Mesenteric fat pad (tissue), 1 donor: ENCODE measurements at places on chromosomes 5 and 9. TPM values are rescaled to one million over a fixed set of nuclear protein-coding genes. Genes with fewer than 3 reads are reported as not detected.

CKS2 gene
- 6.5 TPM for total RNA-seq

BHMT2 gene
- 60.6 TPM for total RNA-seq

MYMK gene
- not detected for total RNA-seq

INPP5E gene
- total RNA-seq = 11.4 TPM

ZBTB6 gene
- total RNA-seq = 4.8 TPM

PTGES gene
- total RNA-seq = 14.1 TPM

FLT4 gene
- 26.8 TPM for total RNA-seq

EQTN gene
- not detected for total RNA-seq

DNA sequence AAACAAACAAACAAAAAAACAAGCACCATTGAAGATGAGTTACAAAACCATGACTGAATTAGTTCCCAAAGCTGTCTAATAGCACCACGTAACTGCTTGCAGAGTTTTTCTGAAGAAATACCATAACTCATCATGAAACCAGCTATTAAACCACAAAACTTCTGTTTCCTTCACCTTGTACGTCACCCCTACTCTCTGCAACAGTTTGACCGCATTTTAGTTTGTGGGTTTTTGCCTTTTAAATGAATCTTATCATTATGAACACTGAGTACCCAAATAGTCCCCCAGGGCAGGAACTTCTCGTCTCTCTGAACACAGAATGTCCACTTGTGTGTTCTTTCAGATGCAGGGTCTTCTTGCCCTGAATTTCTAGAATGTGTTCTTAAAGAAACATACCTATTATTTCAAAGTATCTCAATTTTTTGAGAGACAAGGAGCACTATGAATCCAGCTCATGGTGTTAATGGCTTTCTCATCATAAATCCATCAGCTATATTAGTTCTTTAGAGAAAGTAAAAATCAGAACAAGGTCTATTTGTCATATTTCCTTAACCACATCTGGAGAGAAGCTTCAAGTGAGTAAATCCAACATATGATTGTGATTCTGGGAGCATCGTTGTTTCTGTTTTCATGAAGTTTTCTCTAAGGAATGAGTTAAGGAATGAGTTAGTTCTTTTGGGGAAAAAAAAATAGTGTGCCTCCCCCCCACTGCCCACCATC, 210.6 kb downstream of the AUH start:
- DNase-seq = no peak

DNA sequence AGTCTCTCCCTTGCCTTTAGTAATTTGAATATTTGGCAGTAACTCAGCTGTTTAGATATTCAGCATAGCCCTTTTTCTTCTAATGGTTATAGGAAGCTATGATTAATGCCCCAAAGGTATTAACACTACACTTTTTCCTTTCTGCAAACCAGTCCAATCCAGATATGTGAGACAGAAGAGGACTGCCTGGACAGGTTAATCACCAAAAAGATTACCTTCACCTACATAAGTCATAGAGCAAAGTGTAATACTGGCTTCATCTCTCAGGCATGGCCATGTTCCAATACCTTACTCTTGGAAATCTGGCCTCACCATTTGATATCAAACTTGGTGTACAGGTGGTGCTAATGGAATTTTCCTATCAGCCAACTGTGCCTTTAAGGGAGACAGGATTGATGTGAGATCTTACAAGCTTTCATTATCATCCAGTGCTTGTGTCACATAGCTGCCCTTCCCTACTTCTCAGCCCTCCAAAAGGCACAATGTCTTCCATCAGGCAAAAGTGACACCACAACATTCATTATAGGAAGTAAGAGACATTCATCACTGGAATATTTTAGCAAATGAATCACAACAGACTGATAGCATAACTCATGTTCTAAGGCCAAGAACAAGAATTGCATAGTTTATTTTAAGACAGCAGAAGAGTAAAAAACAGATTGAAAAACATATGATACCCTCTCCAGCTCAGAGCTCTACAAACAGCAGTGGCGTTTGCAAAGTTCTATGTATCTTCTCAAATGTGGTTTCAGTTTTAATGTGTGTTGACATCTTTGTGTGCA, 91.2 kb upstream of the PAM start:
- no peak for DNase-seq

- no peak for DNase-seq
Observed at GRCh38 chr5:77876316-77876715, 100.2 kb upstream of the TBCA start.

DNA sequence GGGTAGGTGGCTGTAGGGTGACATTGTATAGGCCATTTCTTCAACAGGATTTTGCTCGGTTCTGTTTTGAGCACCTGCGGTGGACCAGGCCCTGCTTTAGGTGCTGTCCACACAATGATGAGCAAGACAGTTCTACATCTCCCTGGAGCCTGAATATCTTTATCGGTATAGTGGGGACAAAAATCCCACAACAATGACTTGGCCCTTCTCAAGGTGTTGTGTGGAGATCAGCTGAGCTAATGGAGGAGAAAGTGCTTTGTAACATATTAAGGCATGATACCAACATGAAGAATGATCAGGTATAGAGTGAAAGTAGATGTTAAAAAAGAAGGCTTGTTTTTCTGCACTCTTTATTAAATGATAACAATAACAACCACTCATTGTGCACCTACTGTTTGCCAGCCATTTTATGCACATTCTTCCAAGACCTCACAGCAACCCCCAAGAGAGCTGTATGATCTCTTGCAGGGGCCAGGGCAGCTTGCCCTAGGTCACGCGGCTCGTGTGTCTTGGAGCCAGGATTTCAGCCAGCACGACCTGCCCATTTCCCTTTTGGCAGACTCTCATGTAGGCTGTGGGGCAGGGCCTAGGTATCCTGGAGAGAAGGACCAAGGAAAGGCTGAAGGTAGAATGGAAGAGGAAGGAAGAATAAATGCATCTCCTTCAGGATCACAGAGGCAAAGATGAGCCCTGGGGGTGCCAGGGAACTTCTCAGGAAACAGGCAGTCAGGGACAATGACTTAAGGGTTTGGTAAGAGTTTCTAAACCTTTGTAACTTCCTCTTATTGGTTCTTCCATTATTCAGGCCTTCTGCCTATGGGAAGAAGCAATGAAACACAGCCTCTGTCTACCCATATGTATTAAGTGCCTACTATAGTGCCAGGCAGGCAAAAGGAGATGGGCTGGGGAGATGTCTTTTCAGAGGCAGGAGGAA, 50.0 kb upstream of the PPARGC1B start:
- no peak for DNase-seq

- DNase-seq = no peak
Observed at GRCh38 chr9:75601280-75601679, 289.2 kb upstream of the PCSK5 start.

DNA sequence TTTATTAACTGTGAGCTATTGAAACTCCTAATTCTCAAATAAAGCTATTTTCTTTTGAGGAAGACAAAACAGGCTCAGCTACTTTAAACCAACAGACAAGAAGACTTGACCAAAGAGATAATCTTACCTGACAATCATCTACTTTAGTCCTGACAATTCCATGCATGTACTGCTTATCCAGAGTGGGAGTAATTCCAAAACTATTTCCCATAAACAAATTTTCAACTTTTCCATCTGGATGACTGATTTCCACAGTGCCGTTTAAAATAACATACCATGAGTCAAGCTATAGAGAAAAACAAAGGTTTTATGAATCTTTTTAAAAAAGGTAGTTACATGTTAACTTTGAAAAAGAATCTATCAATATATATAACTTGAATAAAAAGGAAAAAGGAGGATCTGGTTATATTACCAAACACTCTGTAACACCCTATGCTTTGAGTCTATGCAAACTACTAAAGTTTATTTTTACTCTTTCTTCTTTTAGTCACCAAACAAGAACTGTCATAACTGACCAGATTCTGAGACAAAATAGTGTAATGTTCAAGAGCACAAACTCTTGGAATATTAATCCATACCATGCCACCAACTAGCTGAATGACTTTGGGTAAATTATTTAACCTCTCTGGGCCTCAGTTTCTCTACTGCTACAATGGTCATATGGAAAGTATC, 129.7 kb downstream of the RAPGEF6 start:
- DNase-seq = no peak

DNA sequence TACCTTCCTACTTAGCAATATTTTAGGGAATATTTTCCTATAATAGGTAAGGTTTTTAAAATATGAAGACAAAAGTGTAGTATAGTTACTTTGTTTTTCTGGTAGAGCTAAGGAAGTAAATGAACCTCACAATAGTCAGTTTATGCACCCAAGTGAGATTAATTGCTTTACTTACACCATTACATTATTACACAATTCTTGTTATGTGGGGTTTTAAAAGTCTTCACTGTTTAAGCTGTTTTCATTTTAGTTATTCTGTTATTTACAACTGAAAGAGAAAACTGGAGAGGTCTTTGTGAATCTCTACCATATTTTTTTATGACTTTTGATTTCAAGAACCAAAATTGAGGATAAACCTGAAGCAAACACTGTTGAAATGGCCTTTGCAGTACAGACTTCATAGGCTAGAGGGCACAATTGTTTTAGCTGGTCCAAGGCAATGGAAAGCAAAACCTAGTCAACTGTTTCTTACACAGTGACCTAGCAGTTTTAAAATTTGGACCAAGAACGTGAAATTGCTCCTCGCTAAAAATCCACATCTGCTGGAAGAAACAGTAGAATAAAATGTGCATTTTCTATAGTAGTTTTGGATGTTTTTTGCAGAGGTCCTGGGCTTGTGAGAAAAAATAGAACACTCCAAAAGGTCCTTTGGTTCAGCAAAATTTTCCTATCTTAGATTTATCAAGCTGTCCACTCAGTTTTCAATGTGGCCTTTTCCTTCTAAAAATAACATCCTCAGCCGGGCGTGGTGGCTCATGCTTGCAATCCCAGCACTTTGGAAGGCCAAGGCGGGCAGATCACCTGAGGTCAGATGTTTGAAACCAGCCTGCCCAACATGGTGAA, 66.4 kb upstream of the FER start:
- DNase-seq = no peak

DNA sequence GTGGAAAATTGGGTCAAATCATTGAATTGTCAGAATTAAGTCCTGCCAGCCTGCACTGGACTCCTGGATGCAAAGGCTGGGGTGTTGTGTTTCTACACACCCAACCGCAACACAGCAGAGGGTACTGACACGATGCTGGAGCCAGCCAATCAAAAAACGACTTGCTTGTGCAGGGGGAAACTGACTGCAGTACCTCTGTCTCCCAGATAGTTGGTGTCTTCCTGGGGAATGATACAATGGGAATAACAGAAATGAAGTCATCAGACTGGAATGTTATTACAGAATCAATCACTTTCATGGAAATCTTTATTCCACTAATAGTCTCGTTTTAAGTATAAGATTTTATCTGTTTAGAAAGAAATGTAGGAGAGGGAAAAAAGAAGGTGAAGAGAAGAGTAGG, 330.3 kb downstream of the MLLT3 start:
- no peak for DNase-seq

- no peak for DNase-seq
Observed at GRCh38 chr5:58135571-58136335, 324.1 kb downstream of the PLK2 start.

GRCh38 chr5:78405829-78406750, 45.7 kb downstream of the SCAMP1 start:
- no peak for DNase-seq

GRCh38 chr9:122318284-122318683, 52.5 kb upstream of the PTGS1 start:
- no peak for DNase-seq

GRCh38 chr5:95053253-95053652, 231.6 kb downstream of the MCTP1 start:
- DNase-seq = no peak

GRCh38 chr5:174176511-174176910, 131.0 kb downstream of the NSG2 start:
- no peak for DNase-seq

DNA sequence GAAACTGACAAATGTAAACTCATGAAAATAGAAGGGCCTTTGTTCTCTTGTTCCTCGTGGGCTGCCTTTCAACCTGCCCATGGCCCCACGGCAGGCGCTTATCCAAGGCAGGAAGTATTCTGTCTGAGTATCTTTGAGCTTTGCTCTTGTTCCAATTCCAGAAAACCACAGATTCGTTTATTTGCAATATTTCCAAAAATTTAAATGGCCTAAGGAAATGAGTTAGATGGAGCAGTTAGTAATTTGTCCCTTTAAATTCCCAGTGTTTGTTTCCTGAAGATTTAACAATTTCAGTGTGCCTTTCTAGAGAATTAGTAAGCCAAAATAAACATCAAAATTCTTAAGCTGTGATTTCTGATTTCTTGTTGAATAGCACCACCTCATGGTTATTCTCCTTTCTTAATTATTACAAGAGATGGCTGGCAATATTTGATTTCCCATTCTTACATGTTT, 299.4 kb upstream of the RASA1 start:
- DNase-seq = no peak

GRCh38 chr9:87551772-87552217, 54.1 kb downstream of the DAPK1 start:
- DNase-seq = no peak

DNA sequence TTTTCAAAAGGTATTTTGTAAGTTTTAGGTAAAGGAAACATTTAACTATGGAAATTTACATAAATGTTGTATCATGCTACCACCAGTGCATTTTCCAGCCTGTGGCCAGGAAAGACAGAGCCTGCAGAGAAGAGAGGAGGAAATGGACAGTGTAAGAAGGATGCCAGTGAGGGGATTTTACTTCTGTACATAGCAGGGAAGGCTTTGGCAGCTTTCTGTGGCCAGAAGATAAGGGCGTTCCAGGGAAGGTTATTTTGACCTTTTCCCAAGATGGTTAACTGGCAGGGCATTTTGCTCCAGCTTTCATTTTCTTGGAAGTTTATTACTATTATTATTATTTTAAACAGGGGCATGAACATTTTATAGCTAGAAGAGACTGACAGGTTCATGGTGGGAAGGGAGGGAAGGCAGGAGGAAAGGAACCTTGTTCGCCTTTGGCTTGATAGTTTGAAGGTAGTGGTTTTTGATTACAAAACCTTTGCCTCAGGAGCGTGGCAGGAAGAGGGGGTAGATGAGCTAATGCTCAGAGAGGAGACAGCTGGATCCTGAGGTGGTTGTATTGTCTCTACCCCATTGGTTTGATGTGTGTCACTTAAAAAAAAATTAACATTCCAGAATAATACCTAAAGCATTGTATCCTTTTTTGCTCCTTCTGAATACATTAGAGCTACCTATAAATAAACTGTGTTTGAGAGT, 4.1 kb downstream of the ISOC1 start:
- no peak for DNase-seq

GRCh38 chr5:161344234-161344633, 202.3 kb downstream of the GABRB2 start:
- no peak for DNase-seq

GRCh38 chr9:136690104-136690805, 3.0 kb upstream of the AGPAT2 start:
- no peak for DNase-seq
